ENCODE measurements at places on chromosomes 1 and 21.

GRCh38 chr21:37568916-37569315 is 202.3 kb downstream of the DYRK1A start:
- DNase-seq: no peak

DNA sequence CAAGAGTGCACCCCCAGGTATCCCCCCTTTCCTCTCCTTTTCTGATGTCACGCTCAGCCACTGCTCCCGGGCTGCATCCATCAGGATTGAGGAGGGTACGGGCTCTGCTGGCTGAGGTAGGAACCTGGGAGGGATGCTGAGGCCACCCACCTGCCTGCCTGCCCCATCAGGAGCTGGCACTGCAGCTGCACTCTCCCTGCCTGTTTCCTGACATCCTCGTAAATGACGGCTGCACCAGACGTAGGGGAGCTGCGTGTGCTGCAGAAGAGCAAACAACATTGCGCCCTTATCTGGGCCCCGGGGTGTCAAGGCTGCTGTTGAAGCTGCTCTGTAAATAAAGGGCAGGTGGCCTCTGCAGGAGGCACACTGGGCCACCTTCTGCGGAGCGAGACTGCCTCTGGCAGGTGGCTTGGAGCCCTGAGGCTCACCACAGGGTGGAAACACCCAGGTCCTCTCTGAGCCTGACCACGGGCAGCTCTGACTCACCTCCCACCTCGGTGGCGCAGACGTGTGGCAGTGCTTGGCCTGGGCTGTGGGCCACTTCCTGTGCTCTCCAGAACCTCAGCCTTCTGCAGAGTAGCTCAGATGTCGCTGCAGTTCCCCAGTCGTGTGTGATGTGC is 30.9 kb downstream of the SNAP47 start:
- DNase-seq: peak; percentile 22

DNA sequence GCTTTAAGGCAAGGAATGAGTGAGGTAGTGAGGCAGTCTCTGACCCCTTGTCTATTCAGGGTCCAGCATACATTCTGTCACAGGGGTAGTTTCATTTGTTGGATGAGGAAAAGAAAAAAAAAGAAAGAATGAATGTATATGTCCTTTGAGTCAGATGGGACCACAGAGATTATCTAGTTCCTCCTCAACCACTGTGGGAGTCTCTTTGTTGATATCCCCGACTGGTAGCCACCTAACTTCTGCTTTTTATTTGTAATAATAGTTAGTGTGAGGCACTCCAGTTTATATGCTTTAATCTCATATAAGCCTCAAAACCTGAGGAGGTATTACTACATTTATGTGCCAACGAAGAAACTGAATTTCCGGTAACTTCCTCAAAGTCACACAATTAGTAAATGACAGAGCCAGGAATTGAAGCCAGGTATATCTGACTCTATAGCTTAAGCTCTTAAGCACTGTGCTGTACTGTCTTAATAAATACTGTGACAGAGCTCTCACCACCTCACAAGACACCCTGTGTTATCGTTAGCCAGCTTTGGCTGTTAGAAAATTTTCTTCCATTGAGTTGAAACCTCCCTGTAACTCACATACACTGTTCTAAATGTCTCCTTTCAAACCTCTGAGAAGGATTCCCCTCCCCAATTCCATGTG is 82.2 kb downstream of the MDM4 start:
- no peak for DNase-seq

DNA sequence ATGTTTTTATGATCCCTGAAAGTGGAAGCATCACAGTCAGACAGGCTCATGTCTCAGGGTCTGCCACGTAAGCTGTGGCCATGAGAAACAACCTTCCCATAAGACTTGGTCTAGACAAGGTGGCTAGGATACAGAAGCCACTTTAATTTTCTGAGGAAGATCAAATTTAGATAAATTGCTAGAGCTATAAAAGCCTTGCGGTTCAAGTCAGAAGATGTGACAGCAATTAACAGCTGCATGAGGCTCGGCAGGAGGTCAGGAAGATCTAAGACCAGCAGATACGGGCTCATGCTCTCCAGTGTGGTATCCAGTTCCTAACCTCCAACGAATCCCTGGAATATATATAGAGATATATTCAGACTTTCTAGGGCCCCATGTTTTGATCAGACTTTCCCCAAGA is 577.1 kb downstream of the PLPP3 start:
- no peak for DNase-seq

DNA sequence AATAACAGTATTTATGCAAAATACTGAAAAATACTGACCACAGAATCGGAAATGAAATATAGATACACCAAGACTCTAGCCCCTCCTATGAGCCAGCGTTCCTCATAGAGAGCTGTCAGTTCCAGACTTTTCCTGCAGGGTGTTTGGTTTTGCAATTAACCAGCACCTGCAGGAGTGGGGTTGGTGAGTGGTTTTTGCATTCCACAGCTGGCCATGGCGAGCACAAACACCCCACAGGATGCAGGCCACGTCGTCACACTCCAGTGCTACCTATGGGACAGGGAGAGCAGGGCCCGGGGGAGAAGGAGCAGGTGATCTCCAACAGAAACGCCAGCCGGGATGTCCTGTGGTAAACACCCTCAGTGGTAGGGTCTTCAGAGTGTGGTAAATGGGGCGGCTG is 94.1 kb downstream of the ERG start:
- DNase-seq: no peak

GRCh38 chr1:81259625-81260411 is 540.9 kb upstream of the ADGRL2 start:
- no peak for DNase-seq

DNA sequence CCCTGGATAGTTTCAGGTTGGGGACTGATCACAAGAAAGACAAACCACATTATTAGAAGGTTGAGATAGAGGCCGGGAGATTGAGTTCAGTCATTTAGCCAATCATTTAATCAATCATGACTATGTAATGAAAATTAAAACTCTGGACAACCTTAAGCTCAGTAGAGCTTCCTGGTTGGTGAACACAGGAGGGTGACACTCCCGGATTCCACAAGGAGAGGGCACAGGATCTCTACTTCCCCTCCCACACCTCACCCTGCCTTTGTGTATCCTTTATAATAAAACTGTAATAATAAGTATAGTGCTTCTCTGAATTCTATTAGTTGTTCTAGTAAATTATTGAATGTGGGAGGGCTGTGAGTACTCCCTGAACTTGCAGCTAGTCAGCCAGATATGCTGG is 150.1 kb downstream of the PIK3R3 start:
- no peak for DNase-seq

- DNase-seq: no peak
Measured at GRCh38 chr1:200296091-200296661, 113.7 kb downstream of the ZNF281 start.

- DNase-seq: no peak
Measured at GRCh38 chr1:154971341-154971998, 923 bp upstream of the SHC1 start.

DNA sequence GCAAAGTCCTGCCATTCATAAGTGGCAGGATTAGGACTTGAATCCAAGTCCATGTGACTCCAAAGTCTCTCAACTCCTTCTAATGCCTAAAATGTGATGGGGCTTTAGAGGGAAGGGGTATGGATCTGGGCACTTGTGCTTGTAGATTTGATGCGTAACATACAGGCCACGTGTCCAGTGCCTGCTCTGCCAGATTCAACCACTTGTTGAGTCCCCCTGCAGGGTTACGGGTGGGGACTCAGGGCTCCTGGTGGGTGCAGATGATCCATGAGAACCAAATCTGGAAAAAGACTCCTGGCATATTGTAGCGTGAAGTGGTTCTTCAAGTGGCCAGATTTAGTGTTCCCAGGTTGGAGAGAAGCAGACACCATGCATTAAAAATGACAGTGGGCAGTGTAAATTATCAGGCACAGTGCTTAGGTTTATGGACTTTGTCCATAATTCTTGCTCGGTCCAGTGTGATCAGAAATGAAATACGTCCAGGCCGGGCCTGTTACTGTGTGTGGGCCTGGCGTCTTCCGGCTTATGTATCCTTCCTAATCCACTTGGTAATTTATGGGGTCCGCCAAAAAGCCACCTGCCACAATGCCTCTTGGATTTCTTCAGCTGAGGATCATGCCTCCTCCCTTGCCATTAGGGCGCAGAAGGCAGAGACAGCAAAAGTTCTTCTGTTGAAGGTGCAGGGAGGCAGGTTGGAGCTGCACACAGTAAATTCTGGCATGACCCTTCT is 51.2 kb upstream of the LRP8 start:
- DNase-seq: no peak

DNA sequence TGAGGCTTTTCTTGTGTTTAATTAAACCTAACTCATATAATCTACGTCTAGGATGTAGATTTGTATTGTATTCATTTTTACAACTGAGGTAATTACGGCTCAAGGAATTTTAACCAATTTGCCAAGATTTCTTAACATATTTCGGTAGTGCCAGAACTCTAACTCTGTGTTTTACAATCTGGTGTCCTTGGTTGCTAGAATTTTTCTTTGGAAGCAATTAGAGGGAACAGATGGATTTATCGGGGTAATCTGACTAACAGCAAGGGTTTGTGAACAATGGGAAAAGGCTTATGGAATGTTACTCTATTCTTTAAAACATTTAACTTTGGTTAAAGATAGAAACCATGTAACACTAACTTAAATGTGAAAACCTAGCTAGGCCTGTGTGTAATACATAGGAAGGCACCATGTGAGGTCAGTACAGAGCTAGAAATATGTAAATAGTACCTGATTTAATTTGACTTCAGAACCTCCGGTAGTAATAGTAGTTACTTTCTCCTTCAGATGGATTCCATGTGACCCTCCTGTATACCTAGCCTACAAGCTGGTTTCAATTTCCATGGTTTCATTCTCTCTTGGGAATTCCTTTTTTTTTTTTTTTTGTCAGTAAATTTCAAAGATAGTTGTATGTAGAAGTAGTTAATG is 1.2 kb downstream of the MTF2 start:
- no peak for DNase-seq

DNA sequence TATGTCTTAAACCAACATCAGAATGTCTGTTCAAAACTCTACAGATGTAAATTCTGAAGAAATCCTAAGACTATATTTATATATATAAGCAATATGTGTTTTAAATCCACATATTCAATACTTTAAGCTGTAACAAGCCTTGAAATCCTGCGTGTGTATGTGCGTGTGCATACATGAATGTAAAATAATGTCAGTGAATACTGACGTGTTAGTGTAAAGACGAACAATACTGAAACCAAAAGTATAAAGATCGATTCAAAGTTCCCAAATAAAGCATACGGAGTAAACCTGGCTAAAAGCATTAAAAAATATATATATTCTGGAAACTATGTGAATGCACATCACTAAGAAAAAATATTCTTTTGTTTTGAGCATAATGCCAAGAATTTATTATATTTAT is 668.6 kb upstream of the NCAM2 start:
- DNase-seq: no peak

- DNase-seq: no peak
Measured at GRCh38 chr1:40985161-40985560, 5.7 kb downstream of the CTPS1 start.

GRCh38 chr1:160544647-160545046 is 21.6 kb upstream of the SLAMF6 start:
- no peak for DNase-seq

DNA sequence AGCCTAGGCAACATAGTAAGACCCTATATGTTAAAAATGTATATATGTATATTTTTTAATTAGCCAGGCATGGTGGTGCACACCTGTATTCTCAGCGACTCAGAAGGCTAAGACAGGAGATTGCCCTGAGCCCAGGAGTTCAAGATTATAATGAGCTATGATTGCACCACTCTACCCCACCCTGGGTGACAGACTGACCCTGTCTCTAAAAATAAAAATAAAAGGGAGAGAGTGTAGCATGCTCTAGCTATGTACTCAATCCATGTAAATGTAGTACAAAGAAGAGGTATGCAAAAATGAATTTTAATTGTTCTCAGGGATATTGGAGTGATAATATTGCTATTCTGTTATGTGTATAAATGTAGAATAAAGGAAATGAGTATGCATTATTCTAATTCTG is 52.9 kb upstream of the DARS2 start:
- no peak for DNase-seq

GRCh38 chr1:194445244-194445643 is 1258.8 kb upstream of the B3GALT2 start:
- DNase-seq: no peak

GRCh38 chr1:153277852-153278251 is 18.4 kb downstream of the LORICRIN start:
- no peak for DNase-seq
